ENCODE measurements at places on chromosomes 11 and 22. TPM values are rescaled to one million over a fixed set of nuclear protein-coding genes. Genes with fewer than 3 reads are reported as not detected.

Gene DEPDC7
- 1.7 TPM for total RNA-seq

Gene SERPING1
- not detected for total RNA-seq

Gene SLCO2B1
- total RNA-seq, result 0.98 TPM

Gene KCNK7
- 0.64 TPM for total RNA-seq

Gene PLET1
- not detected for total RNA-seq

- no peaks in the 10 kb centered on the region for H3K27me3 ChIP-seq
- DNase-seq, result no peak
- no peaks in the 10 kb centered on the region for H3K4me1 ChIP-seq
- no peak overlapping the region for H3K4me3 ChIP-seq
- H3K27ac ChIP-seq, result no peak overlapping the region
- H3K36me3 ChIP-seq, result no peaks in the 10 kb centered on the region
These were observed 23.1 kb upstream of the IRAG1 start for GRCh38 chr11:10716543-10717259.

- no peak overlapping the region for H3K4me3 ChIP-seq
- no peaks in the 10 kb centered on the region for H3K27me3 ChIP-seq
- peaks cover 11% of the 10 kb centered on the region for H3K4me1 ChIP-seq
- no peak for DNase-seq
These were observed 124.9 kb downstream of the RBFOX2 start for GRCh38 chr22:35903571-35904335.

DNA sequence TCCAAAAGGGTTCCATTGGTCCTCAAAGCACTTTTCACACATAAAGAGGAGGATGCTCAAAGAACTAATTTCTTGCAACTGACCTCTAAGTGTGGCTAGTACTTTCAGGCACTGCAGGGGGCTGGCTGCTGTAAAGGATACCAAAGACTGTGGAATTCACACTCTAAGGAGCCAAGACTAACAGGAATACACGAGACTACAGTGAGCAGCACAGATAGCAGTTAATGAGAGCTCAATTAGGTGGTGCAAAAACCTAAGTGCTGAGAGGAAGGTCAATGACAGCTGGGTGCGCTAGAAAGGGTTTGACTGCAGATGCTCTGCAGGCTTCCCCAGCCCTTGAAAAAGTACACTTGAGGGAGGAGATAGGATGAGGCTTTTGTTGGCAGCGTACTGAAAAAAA, 124.3 kb upstream of the NTM start:
- no peaks in the 10 kb centered on the region for H3K4me1 ChIP-seq
- H3K27me3 ChIP-seq, result no peaks in the 10 kb centered on the region
- H3K27ac ChIP-seq, result no peak overlapping the region
- H3K4me3 ChIP-seq, result no peak overlapping the region
- no peak for DNase-seq

GRCh38 chr11:108958368-108959104, 293.7 kb downstream of the DDX10 start:
- no peak overlapping the region for H3K27ac ChIP-seq
- H3K36me3 ChIP-seq, result no peaks in the 10 kb centered on the region
- no peaks in the 10 kb centered on the region for H3K27me3 ChIP-seq
- no peaks in the 10 kb centered on the region for H3K4me1 ChIP-seq

- no peak for DNase-seq
- H3K4me3 ChIP-seq, result no peak overlapping the region
- H3K27me3 ChIP-seq, result no peaks in the 10 kb centered on the region
These were observed 45.1 kb downstream of the FLI1 start for GRCh38 chr11:128738942-128739341.

DNA sequence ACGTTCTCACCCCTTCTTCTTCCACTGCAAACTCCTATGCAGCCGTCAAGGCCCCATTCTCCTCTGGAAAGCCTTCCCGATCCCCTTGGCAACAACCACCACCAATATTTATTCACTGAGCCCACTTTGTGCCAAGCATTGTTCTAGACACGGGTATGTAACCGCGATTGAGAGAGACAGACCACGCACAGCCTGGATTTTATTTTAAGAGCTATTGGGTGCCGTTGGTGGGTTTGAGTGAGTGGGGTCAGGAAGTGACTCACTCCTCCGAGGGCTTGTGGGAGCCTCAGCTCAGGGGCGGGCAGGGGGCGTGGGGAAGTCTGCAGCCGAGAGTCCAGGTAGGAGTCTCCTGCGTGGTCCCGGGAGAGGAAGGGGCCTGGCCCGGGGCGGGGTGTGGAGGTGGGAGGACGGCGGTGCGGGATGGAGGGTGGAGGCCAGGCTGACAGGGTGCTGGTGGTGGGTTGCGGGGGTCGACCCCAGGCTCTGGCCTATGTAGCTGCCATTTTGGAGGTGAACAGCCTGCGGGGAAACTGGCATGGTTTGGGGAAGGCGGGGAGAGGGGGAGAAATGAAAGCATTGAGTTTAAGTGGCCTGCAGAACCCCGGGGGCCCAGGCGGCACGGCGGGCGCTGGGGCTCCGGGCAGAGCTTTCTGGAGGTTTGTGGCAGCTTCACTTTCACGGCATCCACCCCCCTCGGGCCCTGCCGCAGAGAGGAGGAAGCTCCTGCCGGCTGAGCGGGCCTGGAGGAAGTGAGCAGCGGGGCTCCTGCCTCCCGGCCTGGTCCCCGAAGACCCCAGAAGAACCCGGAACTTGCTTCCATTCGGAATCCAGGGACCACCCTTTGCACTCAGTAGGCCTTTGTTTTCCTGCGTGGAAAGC, 547 bp downstream of the PARVG start:
- peaks cover 14% of the 10 kb centered on the region for H3K36me3 ChIP-seq
- H3K4me1 ChIP-seq, result peaks cover 24% of the 10 kb centered on the region
- peak overlapping the region; percentile 73 for H3K27ac ChIP-seq
- peak; percentile 68 for DNase-seq

- H3K4me3 ChIP-seq, result no peak overlapping the region
- H3K27ac ChIP-seq, result no peak overlapping the region
- H3K36me3 ChIP-seq, result no peaks in the 10 kb centered on the region
- no peaks in the 10 kb centered on the region for H3K27me3 ChIP-seq
These were observed 9.1 kb downstream of the TSPAN32 start for GRCh38 chr11:2310786-2311352.

- no peaks in the 10 kb centered on the region for H3K27me3 ChIP-seq
- H3K4me3 ChIP-seq, result no peak overlapping the region
- no peaks in the 10 kb centered on the region for H3K4me1 ChIP-seq
- H3K27ac ChIP-seq, result no peak overlapping the region
- no peaks in the 10 kb centered on the region for H3K36me3 ChIP-seq
- no peak for DNase-seq
These were observed 205.3 kb downstream of the MN1 start for GRCh38 chr22:27596133-27596870.

GRCh38 chr11:106621484-106621883, 396.8 kb downstream of the GUCY1A2 start:
- no peak overlapping the region for H3K27ac ChIP-seq
- no peaks in the 10 kb centered on the region for H3K36me3 ChIP-seq
- DNase-seq, result no peak

DNA sequence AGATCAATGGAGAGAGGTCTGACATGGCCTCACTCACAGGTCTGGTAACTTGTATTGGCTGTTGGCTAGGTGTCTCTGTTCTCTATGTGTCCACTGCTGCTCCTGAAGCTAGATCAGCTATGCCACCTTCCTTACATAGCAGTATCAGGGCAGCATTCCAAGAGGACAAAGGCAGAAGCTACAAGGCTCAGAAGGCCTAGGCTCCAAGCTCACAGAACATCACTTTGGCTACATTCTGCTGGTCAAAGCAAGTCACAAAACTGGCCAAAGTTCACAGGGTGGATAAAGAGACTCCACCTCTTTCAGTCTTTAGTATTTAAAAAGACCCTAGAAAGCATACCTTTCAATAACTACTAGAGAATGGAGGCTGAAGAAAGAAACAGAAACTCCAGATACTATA, 4.1 kb downstream of the SLC5A12 start:
- no peak for DNase-seq
- H3K27ac ChIP-seq, result no peak overlapping the region
- no peaks in the 10 kb centered on the region for H3K36me3 ChIP-seq
- no peak overlapping the region for H3K4me3 ChIP-seq

DNA sequence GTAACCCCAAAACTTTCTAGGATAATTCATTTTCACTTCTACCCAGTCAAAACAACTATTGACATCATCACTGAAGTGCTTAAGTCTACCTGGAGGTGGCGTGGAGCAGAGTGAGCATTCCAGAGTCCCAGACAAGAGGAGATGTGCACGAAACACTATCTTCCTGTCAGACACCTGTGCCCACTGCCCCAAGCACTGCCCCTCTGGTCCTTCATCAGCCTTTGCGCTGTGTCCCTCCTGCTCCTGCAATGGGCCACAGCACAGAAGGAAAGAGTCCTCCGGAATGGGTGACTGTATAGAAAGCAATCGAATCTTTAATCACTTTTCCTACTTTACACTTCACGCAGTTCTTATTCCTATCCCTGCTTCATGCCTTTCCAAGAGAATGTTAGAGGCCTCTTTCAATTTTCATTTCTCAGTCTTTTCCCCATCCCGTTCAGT, 512 bp upstream of the GRIA4 start:
- no peak for DNase-seq
- H3K4me1 ChIP-seq, result no peaks in the 10 kb centered on the region
- no peaks in the 10 kb centered on the region for H3K27me3 ChIP-seq
- H3K4me3 ChIP-seq, result no peak overlapping the region

DNA sequence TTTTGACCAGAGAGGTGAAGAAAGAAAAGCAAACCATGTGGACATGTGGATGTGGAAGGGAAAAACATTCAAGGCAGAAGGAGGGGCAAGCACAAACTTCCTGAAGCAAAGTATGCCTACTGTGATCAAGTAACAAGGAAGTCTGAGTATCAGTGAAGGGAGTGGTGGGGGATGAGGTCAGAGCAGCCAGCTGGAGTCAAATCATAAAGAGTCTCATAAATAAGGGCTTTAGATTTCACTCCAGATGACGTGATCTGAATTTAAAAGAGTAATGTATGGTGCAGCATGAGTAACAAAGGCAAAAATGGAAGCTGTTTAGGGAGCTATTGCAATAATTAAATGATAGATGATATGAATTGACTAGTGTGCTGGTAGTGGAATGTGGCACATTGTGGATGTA, 665.4 kb upstream of the CCDC90B start:
- H3K27me3 ChIP-seq, result no peaks in the 10 kb centered on the region
- H3K36me3 ChIP-seq, result no peaks in the 10 kb centered on the region
- no peak overlapping the region for H3K27ac ChIP-seq
- H3K4me1 ChIP-seq, result no peaks in the 10 kb centered on the region

DNA sequence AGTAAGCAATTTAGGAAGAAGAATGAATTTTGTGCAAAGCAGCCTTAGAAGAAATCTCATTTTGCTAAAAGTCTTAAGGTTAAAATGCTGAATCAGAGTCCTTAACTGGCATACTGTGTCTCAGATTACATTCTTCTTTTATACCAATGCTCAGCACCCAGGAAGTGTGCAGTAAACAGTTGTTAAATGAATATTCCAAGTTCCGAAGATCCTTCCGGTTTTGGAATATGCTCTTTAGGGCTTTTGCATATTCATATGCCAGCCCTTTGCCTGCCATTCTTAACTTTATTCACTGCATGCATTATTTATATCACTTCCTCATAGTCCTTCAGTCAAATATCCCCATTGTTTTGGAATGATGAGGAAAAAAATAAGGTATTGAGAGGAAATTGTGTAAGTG, 242.0 kb downstream of the DDX10 start:
- no peaks in the 10 kb centered on the region for H3K4me1 ChIP-seq
- no peaks in the 10 kb centered on the region for H3K36me3 ChIP-seq
- no peaks in the 10 kb centered on the region for H3K27me3 ChIP-seq
- no peak for DNase-seq
- H3K27ac ChIP-seq, result no peak overlapping the region

GRCh38 chr11:45933846-45934579, 11.6 kb downstream of the LARGE2 start:
- H3K4me3 ChIP-seq, result no peak overlapping the region
- no peak for DNase-seq
- peaks cover 26% of the 10 kb centered on the region for H3K4me1 ChIP-seq
- H3K36me3 ChIP-seq, result peaks cover 36% of the 10 kb centered on the region
- no peaks in the 10 kb centered on the region for H3K27me3 ChIP-seq

- DNase-seq, result no peak
- no peak overlapping the region for H3K27ac ChIP-seq
- no peaks in the 10 kb centered on the region for H3K36me3 ChIP-seq
- H3K4me1 ChIP-seq, result peaks cover 11% of the 10 kb centered on the region
- H3K27me3 ChIP-seq, result peaks cover 34% of the 10 kb centered on the region
These were observed 895 bp downstream of the TEAD1 start for GRCh38 chr11:12674936-12675696.

GRCh38 chr22:39480557-39480956, 21.5 kb upstream of the MIEF1 start:
- no peak for DNase-seq
- H3K27ac ChIP-seq, result no peak overlapping the region
- no peaks in the 10 kb centered on the region for H3K36me3 ChIP-seq
- no peaks in the 10 kb centered on the region for H3K4me1 ChIP-seq
- H3K27me3 ChIP-seq, result no peaks in the 10 kb centered on the region
- no peak overlapping the region for H3K4me3 ChIP-seq

GRCh38 chr11:81005595-81005994, 1564.8 kb upstream of the TENM4 start:
- H3K4me3 ChIP-seq, result no peak overlapping the region
- no peak overlapping the region for H3K27ac ChIP-seq
- no peaks in the 10 kb centered on the region for H3K27me3 ChIP-seq

DNA sequence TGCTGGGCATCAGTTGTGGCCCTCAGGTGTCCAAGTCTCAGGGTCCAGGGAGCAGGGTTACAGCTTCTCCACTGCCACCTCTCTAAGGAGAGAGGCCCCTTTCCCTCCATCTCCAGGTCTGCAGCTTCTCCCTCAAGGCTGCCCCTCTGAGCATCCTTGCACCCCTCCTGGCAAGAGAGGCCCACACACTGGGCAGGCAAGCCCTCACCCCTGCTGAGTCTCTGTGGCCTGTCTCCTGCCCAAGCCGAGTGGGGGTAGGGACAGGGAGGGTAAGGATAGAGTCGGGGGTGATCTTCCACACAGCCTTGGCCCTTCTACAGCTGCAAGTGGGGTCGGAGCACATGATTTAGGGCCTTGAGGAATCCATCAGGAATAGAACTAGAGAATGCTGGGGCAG, 76.6 kb downstream of the ST3GAL4 start:
- no peak overlapping the region for H3K4me3 ChIP-seq
- H3K27me3 ChIP-seq, result no peaks in the 10 kb centered on the region
- no peaks in the 10 kb centered on the region for H3K36me3 ChIP-seq

DNA sequence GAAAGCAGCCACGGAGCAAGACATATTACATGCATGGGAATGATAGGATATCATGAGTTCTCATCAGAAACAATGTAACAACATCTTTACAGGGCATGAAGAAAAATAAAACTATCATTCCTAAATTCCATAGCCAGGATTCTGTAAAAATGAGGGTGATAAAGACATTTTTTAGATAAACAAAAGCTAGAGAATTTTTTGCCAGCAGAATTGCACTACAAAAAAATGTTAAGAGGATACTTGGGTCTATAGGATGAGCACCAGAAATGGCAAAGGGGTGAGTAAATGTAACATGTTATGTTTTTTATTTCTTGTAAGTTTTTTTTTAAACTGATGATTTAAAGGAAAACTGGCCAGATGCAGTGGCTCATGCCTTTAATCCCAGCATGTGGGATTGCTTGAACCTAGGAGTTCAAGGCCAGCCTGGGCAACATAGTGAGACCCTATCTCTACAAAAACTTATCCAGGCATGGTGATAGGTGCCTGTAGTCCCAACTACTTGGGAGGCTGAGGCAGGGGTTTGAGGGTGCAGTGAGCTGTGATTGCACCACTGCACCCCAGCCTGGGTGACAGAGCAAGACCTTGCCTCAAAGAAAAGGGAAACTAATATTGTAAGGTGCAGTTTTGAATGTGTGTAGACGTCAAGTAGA, 33.2 kb downstream of the TBX1 start:
- no peak overlapping the region for H3K27ac ChIP-seq
- H3K4me1 ChIP-seq, result no peaks in the 10 kb centered on the region
- H3K27me3 ChIP-seq, result no peaks in the 10 kb centered on the region
- H3K4me3 ChIP-seq, result no peak overlapping the region
- H3K36me3 ChIP-seq, result no peaks in the 10 kb centered on the region

GRCh38 chr11:116073854-116074837, 569.9 kb upstream of the CADM1 start:
- no peaks in the 10 kb centered on the region for H3K27me3 ChIP-seq
- no peak overlapping the region for H3K4me3 ChIP-seq
- H3K36me3 ChIP-seq, result no peaks in the 10 kb centered on the region
- H3K4me1 ChIP-seq, result no peaks in the 10 kb centered on the region
